ENCODE measurements at places on chromosomes 6 and 20.

GRCh38 chr20:25125636-25126035 lies 43.7 kb upstream of the VSX1 start:
- no peak for DNase-seq

GRCh38 chr20:3869839-3870634 lies 19.1 kb upstream of the PANK2 start:
- DNase-seq: no peak

DNA sequence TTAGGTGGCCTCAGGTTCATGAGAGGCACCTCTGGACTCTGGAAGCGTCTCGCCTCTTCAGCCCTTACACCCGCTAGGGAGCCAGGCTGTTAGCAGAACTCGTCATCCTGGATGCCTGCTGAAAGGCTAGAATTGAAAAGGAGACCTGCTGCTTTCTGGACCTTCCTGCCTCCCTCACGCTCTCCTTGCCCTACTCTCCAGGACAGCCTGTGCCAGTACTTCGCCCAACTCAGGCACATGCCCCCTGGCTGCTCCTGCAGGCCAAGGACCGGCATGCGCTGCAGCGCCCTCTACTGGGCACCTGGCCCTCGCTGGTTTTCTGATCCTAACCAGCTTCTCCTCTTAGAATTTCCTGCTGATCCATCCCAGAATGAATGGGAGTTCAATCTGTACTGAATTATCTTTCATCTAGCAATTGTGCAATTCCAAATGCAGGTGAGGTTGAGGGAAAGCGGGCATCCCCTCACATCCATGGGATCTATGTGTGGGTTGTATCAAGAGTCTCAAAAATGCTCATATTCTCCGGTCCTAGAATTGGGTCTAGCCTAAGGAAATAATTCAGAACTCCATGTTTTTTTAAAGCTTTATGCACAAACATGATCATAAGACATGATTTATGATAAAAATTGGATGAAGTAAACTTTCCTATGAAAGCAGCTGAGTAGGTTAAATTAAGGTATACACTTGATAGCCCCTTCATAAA lies 78.0 kb downstream of the PTPN1 start:
- DNase-seq: peak; percentile 56

DNA sequence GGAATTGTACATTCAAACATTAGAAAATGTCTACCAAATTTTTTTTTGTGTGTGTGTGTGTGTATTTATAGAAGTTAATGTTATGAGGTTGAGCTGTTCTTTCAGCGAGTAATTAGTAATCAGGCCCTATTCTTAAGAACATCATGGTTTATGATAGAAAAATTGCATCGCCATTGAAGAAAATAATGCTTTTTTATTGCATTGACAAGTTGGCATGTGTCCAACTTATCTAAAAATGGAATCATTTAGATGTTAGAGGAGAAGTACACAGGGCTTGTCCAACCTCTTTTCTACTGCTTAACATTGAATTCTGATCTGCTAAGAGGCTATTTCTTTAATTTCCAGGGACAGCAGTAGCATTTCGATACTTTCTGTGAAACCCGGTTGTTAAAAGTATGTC lies 61.6 kb upstream of the ADGRG6 start:
- DNase-seq: no peak

GRCh38 chr6:36130667-36131510 lies 576 bp downstream of the MAPK13 start:
- no peak for DNase-seq

DNA sequence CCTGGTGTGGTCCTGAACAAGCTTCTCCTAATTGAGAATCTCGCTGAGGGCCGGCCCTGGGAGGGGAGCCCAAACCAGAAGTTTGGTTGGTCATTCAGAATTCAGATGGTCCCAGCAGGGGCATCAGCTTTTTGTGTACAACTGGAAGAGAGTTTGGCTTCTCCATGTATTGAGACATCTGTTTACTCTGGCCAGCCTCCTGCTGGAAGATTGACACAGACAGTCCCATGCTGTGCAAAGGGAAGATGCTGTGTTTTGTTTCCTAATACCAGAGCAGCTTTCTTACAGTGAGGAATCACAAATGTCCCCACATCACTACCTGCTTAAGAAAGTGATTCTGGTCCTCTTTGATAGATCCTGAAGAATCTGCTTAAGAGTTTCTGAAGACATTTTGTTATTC lies 97.8 kb downstream of the PLEKHG1 start:
- no peak for DNase-seq

DNA sequence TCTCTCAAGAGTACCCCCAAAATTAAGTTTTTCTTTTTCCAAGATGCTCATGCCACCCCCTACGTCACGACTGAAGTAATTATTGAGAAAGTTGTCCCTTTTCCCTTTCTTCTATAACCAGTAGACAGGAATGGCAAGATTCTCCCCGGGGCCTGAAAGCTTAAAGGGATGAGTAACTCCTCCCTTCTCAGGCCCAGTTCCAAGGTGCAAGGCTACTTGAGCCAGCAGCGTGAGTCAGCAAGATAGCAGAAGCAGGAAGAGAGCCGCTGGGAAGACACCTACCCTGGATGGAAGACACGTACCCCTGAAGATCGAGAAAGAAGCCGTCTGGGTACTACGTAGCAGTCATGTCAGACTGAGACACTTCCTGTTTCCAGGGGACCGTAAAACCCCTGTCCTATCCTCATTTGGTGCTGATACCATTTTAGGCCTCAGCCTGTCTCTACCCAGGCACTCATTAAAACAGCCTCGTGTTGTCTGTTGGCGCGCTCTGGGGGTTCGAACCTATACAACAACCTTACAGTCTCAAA lies 241.0 kb downstream of the ADGRG6 start:
- no peak for DNase-seq

- no peak for DNase-seq
Measured at GRCh38 chr6:109253366-109253765, 128.9 kb downstream of the CD164 start.

- no peak for DNase-seq
Measured at GRCh38 chr6:38636027-38636426, 3.7 kb downstream of the BTBD9 start.

DNA sequence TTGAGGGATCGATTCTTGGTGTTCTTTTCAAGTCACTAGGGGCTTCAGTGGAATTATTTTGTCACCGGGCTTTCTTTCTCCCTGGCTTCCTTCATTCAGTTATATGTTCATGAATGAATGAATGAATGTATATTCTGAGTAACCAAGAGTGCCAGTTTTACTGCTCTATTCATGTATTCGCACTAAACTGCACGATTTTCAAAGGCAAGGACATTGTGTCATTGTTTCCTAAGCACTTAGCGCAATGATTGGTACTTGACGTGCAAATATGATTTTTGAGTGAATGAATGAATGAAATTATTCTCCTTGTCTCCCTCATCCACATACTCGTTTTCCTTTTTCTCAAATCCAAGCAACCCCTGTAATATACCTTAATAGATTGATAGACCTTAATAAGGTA lies 822 bp downstream of the AFG1L start:
- DNase-seq: no peak

- DNase-seq: no peak
Measured at GRCh38 chr6:25014791-25015560, 79.2 kb upstream of the RIPOR2 start.

GRCh38 chr6:139242457-139243240 lies 49.1 kb downstream of the TXLNB start:
- no peak for DNase-seq

DNA sequence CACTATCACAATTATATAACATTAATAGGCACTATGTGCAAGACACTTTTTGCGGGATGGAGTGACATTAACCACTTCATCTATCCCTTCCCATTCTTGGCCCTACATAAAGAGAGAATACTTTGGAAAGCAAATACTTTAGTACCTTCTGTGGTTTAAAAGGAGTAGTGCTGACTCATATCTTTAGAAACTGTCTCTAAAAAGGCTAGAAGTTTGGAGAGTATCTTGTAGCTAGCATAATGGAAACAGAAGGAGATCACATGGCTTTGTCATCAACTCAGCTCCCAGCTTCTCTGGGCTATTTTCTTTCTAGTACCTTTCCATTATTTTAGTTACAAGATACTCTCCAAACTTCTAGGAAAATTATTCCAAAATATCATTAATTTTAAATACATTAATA lies 157.5 kb downstream of the ADGRG6 start:
- no peak for DNase-seq

GRCh38 chr20:22381812-22382416 lies 202.5 kb downstream of the FOXA2 start:
- DNase-seq: no peak

- no peak for DNase-seq
Measured at GRCh38 chr6:42140032-42140431, 2.4 kb downstream of the C6orf132 start.

DNA sequence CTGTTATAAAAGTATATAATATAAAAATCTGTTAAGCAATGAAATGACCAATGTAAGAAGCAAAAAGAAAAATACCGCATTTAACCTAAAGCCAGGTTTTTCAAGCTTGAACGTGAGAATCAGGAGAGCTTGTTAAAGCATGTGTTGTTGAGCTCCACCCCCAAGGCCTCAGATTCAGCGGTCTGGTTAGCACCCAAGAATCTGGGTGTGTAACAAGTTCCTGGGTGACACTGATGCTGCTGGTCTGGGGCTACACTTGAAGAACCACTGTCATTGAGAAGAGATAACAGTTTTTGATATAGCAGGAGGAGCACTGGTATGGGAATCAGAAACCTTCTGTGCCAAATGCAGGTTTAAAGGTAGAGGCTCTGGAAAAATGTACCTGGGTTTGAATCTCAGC lies 154.0 kb downstream of the ID4 start:
- DNase-seq: no peak

DNA sequence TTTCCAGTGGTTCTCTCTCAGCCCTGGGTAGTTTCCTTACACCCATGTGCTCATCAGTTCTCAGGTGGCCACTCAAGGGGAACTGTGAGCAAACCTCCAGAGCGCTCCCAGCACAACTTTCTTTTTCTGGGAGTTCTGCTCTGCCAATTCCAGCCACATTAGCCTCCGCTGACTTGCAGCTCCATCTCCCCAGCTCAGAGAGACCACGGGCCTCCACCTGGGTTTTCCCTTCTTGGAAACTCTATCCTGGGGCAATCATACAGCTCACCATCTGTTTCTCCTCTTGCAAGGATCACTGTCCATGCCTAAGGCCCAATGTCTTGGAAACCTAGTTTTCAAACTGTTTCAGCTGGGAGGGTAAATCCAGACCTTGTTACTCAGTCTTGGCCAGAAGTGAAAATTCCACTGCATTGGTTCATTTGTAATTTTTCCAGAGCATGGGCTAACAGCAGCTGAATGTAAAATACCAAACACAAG lies 129.9 kb downstream of the EYA2 start:
- DNase-seq: no peak

DNA sequence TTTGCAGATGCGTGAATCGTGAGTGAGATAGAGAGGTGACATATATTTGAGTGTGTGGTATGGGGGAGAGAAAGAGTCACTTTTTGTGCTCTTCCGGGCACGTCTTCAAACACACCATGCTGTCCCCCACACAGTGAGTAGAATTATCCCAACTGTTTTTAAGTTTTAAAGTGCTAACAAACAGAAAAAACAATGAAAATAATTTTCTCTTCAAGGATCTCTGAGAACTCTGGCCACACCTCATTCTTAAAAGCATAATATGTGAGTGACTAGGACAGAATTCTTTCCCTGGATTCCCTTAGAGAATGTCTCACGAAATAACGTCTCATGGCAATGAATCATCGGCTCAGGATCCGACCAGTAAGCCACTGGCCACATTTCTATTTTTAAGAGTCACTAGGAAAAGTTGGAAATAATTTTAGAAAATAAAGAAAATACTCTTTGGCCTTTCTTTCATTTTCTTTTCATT lies 235.7 kb upstream of the ZNF217 start:
- DNase-seq: no peak

DNA sequence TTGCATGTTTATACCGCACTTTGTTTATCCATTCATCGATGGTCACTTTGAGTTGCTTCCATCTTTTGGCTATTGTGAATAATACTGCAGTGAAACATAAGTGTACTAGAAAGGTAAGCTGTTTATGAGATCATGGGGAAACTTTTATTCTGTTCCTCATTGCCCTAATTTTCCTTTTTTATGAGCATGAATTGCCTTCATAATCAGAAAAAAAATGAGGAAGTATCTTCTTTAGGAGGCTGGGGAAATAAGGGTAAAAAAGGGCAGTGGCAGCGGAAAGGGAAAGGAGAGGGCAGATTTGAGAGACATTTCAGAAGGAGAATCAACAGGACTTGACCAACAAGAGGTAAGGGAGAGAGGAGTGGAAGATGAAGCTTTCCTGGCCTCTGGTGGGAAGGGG lies 14.3 kb upstream of the SERINC3 start:
- no peak for DNase-seq

DNA sequence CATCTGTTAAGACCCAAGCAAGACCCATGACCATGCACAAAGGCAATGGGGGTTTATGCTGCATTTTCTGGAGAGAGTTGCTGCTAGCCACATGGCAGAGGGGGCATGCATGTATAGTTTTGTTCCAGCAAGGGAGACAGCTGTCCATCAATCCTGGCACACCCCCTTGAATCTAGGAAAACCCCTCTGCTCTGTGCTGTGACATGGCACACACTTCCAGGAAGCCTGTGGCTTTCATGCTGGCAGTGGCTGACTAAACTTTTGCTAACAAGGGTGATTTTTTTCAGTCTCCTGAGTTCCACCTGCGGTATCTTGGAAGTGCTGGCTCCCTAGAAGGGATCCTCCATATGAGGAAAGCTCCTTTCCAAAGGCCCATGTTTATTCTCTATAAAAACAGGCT lies 9.1 kb upstream of the CST4 start:
- no peak for DNase-seq

GRCh38 chr6:1388630-1389368 lies 577 bp upstream of the FOXF2 start:
- no peak for DNase-seq

GRCh38 chr6:107082045-107082444 lies 33.3 kb downstream of the BEND3 start:
- DNase-seq: no peak

DNA sequence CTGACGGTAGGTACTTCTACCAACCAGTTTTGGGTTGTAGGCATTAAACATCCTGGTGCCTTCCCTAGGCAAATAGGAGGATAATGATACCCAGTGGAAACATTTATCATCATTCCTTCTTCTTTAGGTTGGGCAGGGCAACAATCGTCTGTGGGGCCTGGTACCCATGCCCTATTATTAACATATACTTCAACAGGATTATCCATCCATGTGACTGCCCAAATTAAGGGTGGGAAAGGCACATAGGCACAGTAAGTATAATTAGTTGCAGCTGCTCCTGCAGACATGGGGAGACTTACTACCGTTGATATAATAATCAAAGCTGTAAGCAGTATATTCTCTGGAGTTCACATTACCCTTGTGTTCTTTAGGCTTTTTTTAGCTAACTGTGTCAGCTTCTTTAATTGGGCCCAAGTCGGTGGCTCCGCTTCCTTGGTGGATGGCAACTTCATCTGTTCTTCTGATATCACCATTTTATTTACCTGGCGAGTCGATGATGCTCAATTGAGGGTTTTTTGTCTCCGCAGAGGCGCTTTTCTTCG lies 16.8 kb downstream of the RPL7L1 start:
- DNase-seq: no peak

DNA sequence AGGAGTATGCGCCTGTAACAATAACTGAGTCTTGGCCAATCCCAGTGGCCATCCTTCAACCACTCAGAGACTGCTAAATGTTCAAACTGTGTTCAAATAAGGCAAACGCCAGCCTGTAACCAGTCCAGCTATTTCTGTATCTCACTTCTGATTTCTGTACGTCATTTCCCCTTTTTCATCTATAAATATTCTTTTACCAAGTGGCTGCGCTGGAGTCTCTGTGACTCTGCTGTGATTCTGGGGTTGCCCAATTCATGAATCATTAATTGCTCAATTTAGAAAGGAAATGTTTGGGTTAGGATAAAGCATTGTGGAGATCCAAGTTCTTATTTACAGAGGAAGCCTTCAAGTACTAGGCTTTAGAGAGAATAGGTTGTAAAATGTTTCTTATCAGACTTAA lies 89.8 kb upstream of the UST start:
- DNase-seq: no peak
